ENCODE measurements at places on chromosomes 16 and 17.

DNA sequence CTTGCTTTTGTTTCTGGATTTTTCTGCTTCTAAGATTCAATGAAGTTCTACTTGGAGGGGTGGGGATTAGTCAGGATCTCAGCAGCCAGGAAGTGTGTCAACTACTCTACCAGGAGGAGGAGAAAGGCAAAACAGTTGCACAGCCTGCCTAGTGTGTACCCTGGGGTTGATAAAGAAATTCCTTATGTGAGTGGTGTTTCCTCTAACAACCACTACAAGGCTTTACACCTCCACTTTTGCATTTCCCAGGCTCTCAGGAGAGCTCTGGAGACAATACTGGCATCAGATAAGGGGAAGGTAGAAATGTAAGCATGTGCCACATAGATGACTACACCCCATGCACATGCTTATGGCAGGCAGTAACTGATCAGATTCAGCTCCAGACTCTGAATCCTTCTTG, 174.6 kb downstream of the TOX3 start:
- no peak for DNase-seq

DNA sequence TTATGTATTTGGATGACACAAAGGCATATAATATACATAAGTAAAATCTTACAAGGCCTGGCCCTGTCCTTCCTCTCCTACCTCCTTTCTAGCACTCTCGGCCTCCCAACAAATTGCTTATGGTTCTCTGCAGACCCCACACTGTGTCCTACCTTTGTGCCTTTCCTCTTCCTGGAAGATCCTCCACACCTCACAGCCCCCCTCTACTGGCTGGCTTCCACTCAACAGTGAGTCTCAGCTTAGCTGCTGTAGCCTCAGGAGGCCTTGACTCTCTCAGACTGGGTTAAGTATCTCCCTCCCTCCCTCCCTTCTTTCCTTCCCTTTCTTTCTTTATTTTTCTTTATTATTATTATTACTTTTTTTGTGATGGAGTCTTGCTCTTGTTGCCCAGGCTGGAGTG, 8.3 kb upstream of the SLC52A1 start:
- no peak for DNase-seq

DNA sequence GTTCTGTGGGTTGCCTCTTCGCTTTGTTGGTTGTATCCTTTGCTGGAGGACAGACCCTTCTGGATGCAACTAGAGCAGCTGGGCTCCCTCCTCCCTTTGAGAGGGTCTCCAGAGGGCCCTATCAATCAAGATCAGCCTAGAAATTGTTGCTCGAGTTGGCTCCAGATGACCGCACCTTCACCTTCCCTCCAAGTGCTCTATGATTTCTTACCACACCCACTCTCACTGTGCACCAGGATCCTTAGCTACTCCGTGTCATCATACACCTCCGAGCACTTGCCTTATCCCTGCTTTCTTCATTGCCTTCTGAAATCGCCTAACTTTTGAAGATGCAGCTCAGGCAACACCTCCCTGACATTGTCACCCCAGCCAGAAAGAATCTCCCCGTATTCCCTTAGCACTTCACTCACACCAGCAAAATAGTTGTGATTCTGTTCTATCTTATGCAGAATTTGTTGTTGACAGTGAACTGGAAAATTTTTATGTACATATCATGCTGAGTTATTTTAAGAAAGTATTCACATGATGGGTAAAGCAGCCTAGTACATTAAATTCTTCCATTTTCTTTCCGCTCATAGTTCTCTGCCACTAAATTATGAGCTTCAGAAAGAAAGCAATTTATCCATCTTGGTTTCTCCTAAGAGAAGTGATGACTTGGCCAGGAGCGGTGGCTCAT, 52.9 kb downstream of the ABAT start:
- DNase-seq, result no peak

GRCh38 chr17:49269356-49269755, 38.8 kb upstream of the PHOSPHO1 start:
- DNase-seq, result no peak

GRCh38 chr17:50562242-50563091, 2.0 kb downstream of the CACNA1G start:
- no peak for DNase-seq

DNA sequence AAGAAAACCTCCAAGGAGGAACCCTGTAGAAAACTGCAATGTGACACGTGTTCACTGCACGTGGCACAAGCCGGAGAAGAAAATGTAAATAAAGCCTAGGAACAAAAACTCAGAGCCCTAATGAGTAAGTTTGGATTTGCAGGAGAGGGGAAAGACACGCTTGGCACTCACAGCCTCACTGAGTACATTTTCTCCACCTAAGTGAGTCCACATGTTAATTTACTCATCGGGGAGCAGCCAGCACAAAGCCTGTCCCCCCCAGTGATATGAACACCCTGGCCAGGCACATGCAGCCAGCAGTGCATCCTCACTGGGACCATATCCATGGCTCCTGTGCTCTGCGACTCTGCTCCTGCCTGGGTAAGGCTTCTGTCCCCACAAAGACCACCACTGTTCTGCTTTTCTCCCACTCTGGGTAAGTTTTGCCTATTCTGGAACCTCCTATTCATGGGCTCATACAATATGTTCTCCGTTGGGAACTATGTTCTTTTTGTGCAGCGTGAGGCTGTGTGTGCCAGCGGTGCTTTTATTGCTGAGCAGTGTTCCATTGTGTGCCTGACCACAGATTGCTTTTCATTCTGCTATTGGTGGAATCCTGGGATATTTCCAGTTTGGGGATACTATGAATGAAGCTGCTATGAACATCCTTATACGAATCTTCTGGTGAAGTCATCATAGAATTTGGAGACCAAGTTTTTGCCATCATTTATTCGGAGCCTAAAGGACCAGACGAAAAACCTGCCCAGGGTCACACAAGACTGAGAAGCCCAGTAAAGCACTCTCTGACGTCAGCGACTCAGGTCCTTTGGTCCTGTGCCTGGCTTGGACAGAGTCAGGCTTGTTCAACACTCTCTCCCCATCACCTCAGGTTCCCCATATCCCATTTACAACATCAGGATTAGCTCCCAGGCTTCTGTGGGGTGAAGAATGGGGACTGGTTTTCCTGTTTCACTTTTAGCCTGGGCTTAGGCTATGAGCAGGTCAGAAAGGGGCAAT, 53.3 kb downstream of the RNF112 start:
- DNase-seq, result no peak

DNA sequence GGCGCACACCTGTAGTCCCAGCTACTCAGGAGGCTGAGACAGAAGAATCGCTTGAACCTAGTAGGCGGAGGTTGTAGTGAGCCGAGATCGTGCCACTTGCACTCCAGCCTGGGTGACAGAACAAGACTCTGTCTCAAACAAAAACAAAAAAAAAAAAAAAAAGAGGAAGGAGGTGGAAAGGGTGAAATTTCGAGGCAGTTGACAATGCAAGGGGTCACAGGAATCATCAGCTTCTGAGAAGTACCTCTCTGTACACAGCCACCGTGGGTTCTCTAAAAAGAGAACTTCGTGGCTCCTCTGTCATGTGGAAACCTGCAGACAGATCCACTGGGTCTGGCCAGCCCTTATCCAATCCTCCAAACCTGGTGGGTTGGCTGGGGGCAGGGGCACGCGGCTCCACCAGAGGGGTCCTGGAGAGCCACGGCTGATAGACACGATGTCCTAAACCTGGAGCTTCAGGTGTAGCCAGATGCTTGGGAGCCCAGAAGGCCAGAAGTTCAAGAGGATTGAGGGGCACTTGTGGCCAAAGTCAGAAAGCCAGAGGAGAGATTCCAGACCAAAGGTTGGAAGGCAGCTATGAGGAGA, 540 bp upstream of the CD300LF start:
- no peak for DNase-seq

GRCh38 chr16:10849736-10850477, 27.1 kb upstream of the CIITA start:
- DNase-seq, result no peak

DNA sequence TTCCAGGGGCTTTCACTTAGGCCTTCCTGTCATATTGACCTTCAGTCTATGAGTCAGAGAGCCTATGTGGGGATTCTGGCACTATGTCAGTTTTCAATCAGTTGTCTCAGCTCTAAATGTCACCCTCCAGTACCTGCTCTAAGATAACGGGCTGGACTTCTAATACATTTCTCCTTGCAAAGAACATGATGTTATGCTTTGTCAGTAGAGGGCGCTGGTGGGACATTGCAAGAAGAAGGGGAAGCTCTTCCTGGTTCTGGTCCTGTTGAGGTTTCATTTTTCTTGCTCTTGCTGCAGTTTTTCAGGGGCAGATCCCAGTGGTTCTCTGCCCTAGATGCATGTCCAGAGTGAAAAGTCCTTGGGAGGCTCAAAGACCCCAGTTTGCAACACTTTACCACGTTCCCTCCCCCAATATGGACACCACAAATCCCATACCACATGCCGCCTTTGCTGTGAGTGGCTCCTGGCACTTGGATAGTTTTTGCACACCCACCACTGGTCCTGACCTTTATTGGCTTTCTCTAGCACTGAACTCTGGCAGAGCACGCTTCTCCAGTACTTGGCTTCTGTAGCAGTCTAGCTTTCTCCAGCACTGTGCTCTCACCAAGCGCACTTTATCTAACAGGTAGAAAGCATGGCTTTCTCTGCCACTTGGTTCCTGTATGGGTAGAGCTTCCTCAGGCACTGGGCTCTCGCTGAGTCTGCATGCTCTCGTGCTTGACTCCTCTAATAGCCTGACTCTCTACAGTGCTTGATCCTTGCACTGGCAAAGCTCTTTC, 49.0 kb downstream of the BCL7C start:
- DNase-seq, result peak; percentile 86

- no peak for DNase-seq
Measured at GRCh38 chr17:46179375-46179999, 13.7 kb downstream of the KANSL1 start.

- no peak for DNase-seq
Measured at GRCh38 chr17:4460661-4461060, 26.9 kb downstream of the SPNS3 start.

DNA sequence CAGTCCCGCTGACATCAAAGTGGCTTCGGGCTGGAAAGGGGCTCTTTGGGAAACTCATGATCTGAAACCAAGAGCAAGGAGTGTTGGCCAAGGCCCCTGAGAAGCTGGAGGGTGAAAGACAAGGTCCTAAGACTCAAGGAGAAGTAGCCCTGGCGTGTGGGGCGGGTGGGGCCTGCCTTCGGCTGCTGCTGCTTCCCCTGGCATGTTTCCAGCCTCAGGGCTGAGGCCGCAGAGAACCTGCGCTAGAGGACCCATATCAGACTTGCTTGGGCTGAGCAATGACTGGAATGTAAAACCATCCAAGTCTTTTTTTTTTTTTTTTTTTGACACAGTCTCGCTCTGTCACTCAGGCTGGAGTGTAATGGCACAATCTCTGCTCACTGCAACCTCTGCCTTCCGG, 67.5 kb upstream of the GCSH start:
- DNase-seq, result no peak

DNA sequence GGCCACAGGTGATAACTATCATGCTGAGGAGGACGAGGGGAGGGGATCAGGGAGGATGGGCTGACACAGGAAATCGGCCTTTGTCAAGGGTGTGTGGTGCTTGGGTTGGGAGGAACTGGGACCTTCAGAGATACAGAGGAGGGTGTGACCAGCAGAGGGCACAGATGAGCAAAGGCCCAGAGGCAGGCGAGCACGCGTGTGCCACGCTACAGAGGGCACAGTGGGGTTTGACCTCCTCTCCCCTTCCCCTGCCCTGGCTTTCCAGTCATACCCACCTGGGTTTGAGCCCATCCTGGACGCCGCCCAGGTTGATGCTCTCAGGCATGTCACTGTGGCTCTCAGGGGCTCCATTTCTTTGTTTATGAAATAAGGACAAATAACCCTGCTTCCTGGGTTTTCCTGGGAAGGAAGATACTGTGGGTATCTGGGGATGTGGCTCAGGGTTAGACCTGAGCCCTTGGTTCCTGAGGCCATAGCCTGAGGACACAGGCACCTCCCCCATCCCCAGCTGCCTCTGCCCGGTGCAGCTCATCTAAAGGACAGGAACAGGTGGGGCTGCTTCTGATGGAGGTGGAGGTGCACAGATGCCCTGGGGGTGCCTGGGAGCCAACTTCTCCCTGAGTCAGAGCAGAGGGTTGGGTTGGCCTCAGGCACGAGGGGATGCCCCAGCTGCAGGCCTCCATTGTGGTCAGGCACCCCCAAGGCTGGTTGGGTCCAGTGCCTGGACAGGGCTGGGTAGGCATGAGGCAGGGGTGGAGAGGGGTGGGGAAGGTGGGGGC, 51.8 kb downstream of the BEAN1 start:
- DNase-seq, result peak; percentile 54

DNA sequence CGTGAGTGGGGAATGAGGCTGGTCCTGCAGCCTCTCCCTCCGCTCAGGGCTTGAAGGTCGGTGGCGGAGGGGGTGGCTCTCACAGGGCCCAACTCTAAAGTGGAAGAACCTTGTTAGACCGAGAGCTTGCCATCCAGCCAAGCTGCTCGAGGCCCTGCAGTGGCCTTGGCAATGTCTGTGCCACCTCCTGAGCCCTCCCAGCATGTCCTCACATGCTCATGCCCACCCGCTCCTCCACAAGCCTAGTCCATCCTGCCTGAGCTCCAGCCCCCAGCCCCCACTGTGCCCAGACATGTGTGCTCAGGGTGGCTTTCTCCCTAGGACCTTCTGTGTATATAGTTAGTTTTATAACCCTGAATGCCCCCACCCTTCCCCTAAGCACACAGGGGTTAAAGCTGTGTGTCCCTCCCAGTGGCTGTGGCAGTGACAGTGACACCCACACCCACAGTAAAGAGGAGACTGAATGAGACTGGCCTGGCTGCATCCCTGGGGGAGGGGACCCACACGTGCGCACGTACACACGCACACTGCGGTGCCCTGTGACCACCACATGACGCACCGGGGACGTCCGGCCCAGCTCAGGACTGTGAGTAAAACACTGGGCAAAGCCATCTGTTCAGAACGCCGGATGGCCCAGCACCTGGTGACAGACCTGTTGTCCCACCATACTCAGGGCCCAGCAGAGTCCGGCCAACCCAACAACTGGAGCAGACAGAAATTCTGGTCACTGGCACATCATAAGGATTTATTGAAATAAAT, 15.6 kb downstream of the PDK2 start:
- no peak for DNase-seq

- no peak for DNase-seq
Measured at GRCh38 chr17:64216338-64217248, 46.5 kb downstream of the TEX2 start.

- peak; percentile 58 for DNase-seq
Measured at GRCh38 chr16:59463776-59464175, 729.7 kb upstream of the GOT2 start.

DNA sequence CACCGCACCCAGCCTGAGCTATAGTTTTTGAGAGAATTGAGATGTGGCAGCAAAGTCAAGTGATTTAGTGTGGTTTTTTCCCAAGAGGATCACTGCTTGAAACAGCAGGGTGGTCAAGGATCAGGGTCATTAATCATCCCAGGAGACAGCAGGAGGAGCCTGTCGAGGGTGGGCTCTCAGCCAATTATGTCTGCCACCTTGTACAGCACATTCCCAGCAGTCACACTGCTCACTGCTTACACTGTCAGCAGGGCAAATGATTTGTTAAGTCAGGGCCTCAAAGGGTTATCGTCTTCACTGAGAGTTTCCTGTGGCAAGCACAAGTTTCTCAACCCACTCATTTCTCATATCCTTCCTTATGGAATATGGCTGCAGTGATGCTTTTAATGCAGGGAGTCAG, 13.2 kb downstream of the B3GNT9 start:
- no peak for DNase-seq

- DNase-seq, result no peak
Measured at GRCh38 chr17:56497132-56497531, 96.4 kb upstream of the NOG start.
